ENCODE measurements at places on chromosomes 6 and 20.
A peak's percentile ranks its signal among the peaks of the same experiment; 100 is the strongest.

- DNase-seq = no peak
These were observed 188.2 kb downstream of the ERMARD start for GRCh38 chr6:169939554-169940164.

- DNase-seq = no peak
These were observed 100.8 kb downstream of the SULF2 start for GRCh38 chr20:47684306-47685080.

GRCh38 chr6:7866526-7866925 is 44.1 kb downstream of the TXNDC5 start:
- no peak for DNase-seq

DNA sequence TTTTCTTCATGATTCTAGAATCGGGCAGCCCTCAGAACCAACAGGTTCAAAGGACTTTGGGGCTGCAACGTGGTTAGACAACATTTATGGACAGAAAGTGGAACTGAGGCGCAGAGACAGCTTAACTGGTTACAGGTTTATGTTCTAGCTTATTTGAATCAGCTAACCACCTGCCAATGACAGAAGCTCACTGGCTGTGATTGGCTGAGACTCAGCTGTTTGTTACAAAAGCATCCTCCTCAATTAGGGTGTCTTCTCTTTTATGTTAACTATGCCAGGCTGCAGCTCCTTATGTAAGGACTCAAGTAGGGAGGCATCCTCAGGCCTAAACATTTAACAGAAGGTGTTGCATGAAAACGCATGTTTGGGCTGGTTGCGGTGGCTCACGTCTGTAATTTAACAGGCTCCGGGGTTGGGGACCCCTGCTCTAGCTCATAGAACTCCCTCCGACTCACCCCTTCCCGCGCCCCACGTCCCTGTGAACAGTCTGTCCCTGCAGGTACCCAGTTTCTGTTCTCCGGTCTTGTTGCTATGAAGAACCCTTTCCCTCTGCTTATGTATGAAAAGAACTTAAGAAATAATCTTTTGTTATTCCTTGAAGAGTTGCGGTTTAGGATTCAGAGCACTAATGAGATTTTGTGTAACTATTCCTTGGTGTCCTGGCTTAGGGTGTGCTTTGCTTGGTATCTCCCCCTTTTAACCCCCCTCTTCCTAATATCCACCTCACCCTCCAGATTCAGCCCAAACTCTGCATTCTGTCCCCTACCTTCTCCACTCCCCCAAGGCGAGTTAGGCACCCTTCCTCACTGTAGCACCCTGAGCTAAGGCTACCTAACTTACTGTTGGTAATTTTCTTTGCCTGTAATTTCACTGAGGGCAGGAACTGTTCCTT is 1.2 kb upstream of the TMEM181 start:
- no peak for DNase-seq

DNA sequence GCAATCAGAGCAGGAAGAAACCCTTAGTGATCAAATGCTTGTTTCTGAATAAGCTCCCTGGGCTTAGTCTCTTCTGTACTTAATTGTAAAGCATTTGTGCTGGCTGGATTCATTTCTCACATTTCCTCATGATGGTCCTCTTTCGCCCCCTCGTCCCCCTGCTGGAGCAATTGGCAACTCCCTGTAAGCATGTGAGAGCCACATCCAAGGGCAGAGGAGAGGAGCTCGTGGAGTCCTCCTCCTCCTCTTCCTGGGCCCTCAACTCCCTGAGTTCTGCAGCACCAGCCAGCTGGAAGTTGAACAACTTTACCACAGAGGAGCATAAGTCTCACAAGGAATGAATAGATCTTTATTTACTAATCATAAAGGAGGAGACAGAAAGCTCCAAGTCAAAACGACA is 12.6 kb downstream of the ANKEF1 start:
- DNase-seq = no peak

DNA sequence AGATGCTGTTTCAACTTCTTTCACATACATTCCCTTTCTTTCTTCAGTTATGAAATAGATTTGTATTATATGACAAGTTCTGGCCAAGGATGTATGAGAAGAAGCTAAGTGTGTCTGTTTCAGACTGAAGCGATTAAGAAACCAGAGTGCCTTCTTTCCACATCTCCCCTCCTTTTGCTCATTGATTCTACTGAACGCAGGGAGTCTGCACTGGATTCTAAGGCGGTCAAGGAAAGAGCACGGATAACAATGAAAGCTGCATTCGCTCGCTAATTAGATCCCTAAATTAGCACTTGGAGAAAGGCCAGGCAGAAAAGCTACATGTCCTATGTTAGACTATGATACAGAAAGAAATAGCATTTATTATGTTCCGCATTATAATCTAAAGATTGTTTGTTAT is 267.7 kb downstream of the HAO1 start:
- no peak for DNase-seq

GRCh38 chr20:11391591-11391990 is 526.1 kb upstream of the BTBD3 start:
- DNase-seq = no peak

- DNase-seq = peak; percentile 44
These were observed 30.5 kb downstream of the MDGA1 start for GRCh38 chr6:37667050-37667814.

- DNase-seq = no peak
These were observed 105.4 kb upstream of the PLEKHG1 start for GRCh38 chr6:150494241-150494640.

GRCh38 chr6:24547243-24547642 is 52.5 kb downstream of the ALDH5A1 start:
- DNase-seq = peak; percentile 66

- DNase-seq = no peak
These were observed 293.7 kb upstream of the TCF21 start for GRCh38 chr6:133595111-133595761.

DNA sequence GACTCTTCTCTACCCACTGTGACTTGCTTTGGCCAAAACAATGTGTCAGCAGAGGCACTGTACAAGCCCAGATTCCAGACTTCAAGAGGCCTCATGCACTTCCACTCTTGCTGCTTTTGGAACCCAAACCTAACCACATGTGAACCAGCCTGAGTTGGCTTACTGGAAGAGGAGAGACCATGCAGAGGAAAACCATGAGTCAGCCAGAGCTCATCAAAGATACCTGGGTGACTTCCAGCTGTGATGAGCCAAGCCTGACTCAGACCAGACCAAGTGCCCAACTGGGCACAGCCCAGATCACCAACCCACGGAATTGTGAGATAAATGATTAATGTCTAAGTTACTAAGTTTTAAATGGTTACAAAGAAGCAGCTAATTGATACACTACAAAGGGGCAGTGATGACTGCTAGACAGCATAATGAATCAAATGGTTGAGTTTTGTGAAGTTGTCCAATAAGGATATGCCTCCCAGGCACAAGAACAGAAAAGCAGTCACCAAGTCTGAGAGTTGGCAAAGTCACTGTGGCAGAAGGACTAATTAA is 16.2 kb upstream of the BEND6 start:
- no peak for DNase-seq

- peak; percentile 86 for DNase-seq
These were observed 82.3 kb upstream of the RIPOR2 start for GRCh38 chr6:25017932-25018567.
